GM23248 (cell line): ENCODE measurements at places on chromosomes 5 and 9.

GRCh38 chr9:136975644-136976043 lies 1.7 kb upstream of the PTGDS start:
- no peak for DNase-seq

GRCh38 chr5:139774980-139775661 lies 20.5 kb upstream of the PSD2 start:
- peak; percentile 78 for DNase-seq

GRCh38 chr9:130936285-130937117 lies 2.5 kb downstream of the FIBCD1 start:
- peak; percentile 88 for DNase-seq

GRCh38 chr5:137822158-137822764 lies 45.4 kb upstream of the MYOT start:
- peak; percentile 49 for DNase-seq

- DNase-seq, result peak; percentile 28
Measured at GRCh38 chr5:16304846-16305245, 125.3 kb upstream of the MARCHF11 start.

- peak; percentile 75 for DNase-seq
Measured at GRCh38 chr9:18493451-18493993, 19.6 kb downstream of the ADAMTSL1 start.

GRCh38 chr5:111649516-111649915 lies 107.5 kb downstream of the NREP start:
- no peak for DNase-seq

DNA sequence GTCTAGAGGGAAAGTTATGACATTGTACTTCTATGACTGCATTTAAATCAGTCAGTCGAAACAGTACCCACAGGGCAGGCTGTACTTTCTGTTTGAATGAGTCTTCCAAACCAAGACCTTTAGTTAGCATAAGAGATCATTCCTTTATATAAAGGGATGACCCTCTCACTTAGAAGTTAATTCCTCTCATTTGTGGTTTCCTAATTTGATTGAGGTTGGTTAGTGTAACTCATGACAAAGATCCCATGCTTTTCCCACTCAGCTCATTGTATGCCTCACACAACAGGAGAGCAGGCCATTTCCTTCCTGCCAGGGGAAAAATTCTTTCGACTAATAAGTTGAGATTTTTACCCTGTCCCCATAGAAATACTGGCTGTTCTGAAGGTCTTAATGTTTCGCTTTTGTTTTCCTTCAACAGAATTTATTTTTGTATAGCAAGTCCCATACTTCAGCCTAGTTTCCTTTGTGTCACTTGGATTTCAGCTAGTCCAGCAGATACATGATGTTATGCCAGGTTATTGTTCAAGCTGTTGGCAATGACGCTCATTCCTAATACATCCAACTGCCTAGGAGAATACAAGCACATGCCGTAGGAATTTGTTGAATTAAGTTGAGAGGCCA lies 500.7 kb downstream of the SPATA31D1 start:
- peak; percentile 60 for DNase-seq

GRCh38 chr5:128539038-128539429 lies 989 bp upstream of the FBN2 start:
- DNase-seq, result peak; percentile 32

DNA sequence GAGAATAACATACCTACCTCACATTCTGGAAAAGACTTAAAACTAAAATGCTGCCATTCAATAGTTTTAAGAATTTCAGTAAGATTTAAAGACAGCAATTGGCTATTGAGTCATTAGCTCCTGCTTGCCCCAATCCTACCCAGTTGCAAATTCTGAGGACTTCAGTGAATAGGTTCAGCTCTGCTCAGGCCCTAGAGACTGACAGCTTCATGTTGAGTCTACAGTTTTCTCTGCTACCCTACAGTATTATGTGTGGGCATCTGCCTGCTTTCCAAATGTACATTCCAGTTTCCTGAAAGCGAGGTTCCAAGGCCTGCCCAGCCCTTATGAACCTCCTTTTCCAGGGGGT lies 61.5 kb downstream of the ARSB start:
- no peak for DNase-seq
